NCI-H1092 treated with DMSO at 0.1 percent for 48 hours (cell line): ENCODE measurements at places on chromosomes 13 and 19.

GRCh38 chr13:111513766-111514609 lies 193.5 kb downstream of the TEX29 start:
- no peak for DNase-seq

DNA sequence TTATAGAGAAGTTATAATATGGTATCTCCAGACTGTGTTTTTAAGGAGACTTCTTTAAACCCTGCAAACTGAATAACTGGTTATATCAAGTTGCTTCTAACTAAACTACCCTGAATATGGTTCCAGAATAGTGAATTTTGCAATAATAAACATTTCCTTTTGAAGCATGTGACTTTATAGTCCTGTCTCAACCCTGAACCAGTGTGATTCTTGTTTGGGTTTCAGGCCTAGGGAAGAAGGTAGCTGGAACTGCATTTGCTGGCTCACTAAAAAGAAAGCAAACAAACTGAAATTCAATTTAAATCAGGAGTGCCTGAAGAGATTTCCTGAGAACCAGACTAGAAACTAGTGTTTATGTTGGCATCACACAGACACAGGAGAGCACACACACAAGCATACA lies 4.9 kb downstream of the ARHGEF7 start:
- no peak for DNase-seq

GRCh38 chr13:68368922-68369321 lies 1138.8 kb upstream of the PCDH9 start:
- no peak for DNase-seq

DNA sequence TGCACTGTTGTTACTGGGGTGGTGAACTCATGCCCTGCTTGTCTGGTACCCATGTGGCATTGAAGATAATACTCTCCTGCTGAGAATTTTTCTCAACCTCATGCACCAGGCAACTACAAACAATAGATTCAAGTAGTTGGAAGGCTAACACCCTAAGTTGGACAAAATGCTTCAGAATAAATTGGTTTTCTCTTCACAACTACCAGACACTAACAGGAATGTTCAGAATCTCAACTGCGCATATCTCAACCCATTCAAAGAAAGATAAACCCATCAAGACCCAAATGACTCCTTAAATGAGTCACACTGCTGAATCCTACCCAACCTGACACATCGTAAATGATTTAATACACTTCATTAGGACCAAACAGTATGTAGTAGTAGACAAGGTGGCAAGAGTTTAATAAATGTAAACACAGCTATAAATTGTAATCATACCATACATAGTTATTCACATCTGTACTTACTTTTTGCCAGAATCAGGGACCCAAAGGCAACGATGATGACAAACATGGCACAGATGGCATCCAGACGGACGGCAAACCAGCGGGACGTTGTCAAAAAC lies 227.4 kb downstream of the ABCC4 start:
- DNase-seq: no peak

DNA sequence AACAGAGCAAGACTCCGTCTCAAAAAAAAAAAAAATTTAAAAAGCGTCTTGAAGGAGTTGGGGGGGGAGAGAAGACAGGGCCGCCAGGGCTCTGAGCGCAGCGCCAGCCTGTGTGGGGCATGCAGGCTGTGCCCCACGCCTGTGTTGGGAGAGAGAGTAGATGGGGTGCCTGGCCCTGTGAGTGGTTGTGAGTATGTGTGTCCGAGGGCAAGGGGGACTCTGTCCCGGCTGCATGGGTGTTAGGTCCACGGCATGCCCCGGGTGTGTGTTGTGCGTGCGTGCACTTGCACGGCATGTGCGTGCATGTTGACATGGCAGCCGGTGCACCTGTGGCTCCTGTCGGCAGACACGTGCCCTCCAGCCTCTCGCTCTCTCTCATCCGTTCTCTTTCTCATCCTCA lies 3.4 kb downstream of the MAP2K7 start:
- no peak for DNase-seq

DNA sequence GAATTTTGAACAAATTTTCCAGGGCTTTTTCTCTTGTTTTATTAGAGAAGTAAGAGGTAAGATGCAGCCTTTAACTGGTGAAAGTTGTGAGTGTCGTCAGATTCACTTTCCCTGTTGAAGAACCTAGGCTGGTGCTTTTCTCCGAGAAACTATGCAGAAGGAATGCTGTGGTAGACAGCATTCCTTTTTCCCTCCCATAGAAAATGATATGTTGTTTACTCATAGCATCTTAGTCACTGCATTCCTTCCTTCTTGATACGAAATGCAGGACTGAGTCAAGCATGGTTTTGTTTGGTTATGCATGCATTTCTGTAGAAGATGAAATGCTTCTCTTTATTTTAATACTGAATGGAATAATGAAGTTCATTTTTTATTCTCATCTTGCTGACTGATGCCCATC lies 3.4 kb downstream of the ITGBL1 start:
- no peak for DNase-seq

DNA sequence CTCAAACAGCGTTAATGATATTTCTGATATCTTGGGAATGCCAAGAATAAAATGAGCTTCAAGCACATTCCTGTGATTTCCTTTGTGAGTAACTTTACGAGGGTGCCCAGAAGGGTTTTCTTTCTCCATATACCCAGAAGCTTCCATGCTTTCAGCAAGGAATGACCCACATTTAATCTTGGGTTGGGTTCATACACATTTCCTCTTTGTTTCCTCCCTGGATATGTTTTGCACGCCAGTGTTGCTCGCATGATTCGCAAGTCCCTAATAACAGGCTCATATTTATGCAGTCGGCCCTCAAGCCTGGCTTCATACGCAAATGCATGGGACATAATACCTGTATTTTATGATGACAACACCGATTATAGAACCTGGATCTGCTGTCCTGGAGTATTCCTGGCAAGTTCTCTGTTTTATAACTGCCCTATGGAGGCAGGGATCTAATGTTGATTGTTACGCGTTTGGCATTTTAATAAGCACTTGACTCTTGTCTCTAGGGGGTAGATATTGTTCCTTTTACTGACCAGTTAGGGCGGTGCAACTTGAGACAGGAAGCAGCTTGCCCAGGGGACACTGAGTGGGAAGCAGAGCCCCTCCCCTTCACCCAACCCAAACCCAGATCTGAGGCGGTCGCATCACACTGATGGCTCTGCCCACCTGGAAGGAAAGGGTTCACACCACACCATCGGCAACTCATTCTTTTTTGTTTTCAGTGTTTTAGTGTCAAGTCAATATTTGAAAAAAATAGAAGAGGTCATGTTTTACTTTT lies 220.4 kb upstream of the SOX1 start:
- DNase-seq: peak; percentile 81

DNA sequence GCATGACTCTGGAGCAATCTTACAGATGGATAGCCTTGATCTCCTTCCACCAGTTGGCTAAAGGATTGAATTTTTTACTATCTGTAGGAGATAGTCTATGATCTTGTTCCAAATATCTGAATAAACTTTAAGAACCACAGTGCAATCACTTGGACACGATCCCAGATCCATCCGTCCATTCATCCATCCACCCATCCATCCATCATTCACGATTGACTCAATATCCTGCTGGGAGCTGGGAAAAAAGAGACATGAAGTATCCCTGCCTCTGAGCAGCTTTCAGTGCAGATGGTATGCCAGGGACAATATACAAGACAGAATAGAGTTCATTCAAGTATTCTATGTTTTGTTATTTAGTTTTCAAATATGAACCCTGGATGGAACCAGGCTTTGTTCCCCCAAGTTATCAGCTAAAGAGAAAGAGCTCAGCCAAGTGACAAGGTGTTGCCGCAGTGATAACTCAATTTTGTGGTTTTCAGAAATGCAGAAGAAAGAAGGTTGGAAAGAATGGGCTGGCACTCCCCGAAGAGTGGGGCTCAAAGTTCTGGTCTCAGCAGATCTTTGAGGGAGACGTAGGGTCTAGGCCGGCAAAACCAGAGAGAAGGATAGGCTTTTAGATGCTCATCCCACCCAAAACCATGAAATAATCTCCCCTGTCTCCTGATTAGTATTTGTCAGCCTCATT lies 66.3 kb downstream of the IRS2 start:
- DNase-seq: peak; percentile 15

DNA sequence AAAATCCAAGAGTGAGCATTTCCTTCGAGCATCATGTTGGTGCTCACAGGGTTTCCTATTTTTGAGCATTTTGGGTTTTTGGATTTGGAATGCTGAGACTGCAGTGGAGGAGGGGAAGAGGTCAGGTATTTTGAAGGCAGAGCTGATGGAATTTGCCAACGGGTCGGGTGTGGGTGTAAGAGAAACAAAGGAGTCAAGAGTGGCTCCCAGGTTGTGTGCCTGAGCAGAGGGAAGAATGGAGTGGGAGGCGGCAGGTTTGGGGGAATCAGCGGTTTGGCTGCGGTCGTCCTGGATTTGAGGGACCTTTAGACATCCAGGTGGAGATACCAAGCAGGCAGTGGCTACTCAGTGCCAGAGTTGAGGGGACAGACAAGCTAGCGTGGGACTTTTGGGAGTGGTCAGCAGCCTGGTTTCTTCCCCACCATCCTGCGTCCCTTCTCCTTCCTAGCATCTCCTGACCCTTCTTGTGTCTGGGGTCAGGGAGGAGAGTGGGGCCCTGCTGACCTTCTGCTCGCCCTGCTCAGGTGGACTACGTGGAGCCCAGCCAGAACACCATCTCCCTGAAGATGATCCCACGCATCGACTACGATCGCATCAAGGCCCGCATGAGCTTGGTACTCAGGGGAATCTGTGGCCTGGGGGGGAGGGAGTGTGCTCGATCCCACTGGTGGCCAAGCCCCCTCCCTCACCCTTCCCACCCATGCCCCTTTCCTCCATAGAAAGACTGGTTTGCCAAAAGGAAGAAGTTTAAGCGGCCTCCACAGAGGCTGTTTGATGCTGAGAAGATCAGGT lies 14.5 kb upstream of the TIMM50 start:
- DNase-seq: no peak

DNA sequence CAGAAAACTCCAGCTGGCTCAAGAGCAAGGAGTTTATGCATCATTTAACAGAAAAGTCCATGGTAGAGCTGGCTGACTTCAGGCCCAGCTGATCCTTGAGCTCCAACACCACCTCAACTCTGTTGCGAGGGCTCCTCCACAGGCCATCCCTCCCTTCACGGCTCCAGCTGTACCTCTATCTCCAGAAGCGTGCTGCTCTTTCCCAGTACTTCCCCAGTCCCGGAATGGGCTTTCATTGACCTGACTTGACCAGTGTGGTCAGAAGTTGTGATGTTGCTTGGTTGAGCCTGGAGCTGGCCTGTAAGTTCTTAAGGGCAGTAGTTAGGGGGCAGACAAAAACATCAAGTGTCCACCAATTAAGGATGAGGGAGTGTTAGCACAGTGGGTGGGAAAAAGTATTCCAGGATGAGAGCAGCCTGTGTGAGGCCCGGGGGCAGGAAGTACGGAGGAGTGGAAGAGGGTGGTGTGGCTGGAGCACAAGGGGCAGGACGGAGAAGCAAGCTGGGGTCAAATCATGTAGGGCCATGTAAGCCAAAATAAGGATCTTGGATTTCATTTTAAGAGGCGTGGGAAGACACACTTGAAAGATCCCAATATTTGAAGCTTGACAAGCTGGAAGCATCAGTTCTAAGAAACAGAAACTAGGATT lies 24.0 kb downstream of the SKA3 start:
- no peak for DNase-seq

DNA sequence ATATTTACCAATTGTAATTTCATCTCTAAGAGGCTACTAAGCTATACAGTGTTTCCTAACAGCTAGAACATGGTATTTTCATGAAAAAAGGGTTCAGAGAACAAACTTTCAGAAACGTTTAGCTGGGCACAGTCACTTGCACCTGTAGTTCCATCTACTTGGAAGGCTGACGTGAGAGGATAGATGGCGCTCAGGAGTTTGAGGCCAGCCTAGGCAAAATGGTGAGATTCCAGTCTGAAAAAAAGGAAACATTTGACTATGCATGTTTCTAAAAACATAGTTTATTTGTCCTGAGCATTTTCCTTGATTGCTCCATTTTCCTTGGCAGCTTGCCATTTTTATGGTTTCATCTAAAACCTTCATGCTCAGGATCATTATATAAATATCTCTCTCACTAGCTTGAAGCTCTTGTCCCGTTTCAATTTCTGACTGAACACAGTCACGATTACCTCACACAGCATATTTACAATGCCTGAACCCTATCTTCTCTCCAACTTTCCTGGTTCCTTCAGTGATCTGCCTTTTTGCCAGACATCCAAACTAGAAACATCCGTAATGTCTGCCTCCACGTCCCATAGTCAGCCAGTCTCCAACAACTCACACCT lies 200.8 kb downstream of the RGCC start:
- no peak for DNase-seq

- no peak for DNase-seq
These were observed 187.3 kb downstream of the NUFIP1 start for GRCh38 chr13:44801990-44802389.

GRCh38 chr19:29089315-29089870 lies 123.6 kb downstream of the UQCRFS1 start:
- DNase-seq: no peak

- DNase-seq: no peak
These were observed 96.3 kb downstream of the EPSTI1 start for GRCh38 chr13:42895776-42896175.

DNA sequence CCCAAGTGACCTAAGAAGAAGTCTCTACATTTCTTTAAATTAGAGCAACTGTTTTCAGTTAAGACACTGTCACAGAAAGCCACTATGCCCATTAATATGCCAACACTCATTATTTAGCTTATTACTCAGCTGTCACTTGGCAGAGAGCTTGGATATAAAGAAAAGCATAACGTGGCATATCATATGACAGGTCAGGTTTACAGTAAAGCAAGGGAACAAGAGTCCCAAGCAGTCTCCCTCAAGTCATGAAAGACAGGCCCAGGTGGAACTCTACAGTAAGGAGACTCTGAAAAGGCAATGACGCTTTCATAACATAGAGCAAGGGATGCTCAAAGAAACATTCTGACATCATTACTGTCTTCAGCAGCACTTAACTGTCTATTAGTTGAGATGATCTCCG lies 6.3 kb downstream of the LHFPL6 start:
- no peak for DNase-seq

GRCh38 chr13:97432232-97432916 lies 1.6 kb upstream of the RAP2A start:
- peak; percentile 71 for DNase-seq

GRCh38 chr13:62088165-62088564 lies 672.5 kb upstream of the PCDH20 start:
- no peak for DNase-seq

DNA sequence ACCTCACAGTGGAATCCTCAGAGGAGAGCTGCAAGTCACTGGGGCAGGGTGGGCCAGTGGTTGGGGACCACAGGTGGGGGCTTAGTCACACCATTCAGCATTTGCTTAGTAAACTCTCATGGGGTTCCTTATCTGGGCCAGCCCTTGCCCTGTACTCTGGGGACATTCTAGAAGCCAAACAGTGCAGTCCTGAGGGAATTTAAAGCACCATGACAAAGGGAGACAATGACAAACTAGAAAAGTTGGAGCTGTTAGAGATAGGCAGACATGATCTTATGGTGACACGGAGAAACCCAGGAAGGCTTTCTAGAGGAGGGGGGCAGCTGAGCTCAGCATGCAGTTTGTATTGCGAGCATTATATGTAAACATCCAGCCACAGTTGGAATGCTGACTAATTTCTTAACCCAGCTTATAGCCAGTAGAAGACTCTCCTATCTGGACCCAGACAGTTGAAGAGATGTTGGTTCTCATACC lies 87.6 kb downstream of the ZNF429 start:
- no peak for DNase-seq
